ENCODE measurements at places on chromosomes 2 and 18. TPM values are rescaled to one million over a fixed set of nuclear protein-coding genes. Genes with fewer than 3 reads are reported as not detected.
A peak's percentile ranks its signal among the peaks of the same experiment; 100 is the strongest.

GRCh38 chr18:48074929-48075706 is 144.7 kb upstream of the SMAD2 start:
- no peak for DNase-seq

The LIPG gene
- 10.2 TPM for total RNA-seq

- no peak for DNase-seq
Measured at GRCh38 chr18:13222856-13223281, 4.3 kb downstream of the LDLRAD4 start.

The AQP12B gene
- not detected for total RNA-seq

GRCh38 chr2:202361108-202361507 is 15.0 kb upstream of the BMPR2 start:
- DNase-seq = no peak

DNA sequence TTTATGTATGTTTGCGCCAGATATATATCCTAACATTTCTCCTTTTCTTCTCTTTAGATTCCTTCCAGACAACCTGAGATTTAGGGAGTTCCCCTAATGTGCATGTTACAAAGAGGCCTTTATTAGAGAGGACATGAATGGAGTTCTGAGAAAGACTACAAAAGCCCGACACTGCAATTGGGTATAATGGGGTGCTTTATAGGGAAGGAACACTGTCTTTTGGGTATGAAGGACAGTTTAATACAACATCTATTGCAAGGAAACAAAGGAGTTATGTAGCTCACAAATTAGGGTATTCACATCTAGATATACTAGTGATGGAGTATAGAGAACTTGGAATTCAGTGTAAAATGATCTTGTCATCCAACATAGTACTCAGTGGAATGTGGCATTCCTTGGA is 383.8 kb downstream of the FIGN start:
- no peak for DNase-seq

DNA sequence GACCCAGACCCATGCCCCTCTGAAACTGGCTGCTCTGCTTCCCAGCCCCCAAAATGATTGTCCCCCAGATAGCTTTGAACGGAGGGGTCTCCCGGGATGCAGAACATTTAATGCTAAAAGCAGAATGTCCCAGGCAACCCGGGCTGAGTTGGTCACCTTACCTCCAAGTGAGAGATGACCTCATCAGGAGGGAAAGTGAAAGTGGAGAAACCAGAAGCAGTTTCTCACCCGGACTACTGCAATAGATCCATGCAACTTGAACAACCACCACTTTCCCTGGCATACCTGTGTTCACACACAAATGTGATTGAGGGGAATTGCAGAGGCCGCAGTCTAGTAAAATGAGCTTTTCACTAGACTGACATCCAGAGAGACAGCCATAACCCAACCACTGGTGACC is 75.3 kb upstream of the NPAS2 start:
- no peak for DNase-seq

DNA sequence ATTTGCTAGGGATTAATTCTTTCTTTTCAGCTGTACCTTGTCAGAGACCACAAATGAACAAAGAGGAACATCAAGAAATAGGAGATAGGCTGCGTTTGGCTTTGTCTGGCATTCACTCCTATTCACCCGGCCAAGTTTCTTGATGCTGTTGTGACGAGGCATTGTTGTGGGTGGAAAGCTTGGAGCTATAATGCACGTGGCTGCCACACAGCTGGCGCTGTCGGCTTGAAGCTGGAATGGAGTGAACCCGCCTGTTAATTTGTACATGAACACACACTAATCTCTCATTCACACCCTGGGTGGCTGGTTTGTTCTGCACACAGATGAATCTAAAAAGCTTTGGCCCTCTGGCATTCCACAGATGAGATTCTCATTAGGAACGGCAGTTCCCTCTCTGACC is 274.9 kb upstream of the GYPC start:
- no peak for DNase-seq

DNA sequence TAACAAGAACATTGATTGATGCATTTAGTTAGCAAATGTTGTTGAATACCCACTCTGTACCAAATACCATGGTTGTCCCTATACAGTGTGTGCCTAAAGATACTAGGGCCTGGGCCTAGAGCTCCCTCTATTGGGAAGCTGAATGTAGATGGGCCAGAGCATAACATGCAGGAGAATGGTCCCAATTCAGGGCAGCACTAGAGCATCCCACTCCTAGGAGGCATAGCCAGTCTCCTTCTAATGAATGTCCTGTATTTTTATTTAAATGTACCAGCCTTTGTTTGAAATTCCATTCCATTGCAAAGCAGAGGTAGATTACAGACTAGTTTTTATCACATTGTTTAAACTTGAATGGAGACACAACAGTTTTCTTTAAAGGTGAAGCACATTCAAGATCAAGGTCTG is 90.6 kb downstream of the FEZ2 start:
- peak; percentile 59 for DNase-seq

The TWIST2 gene
- total RNA-seq = not detected

All from glutamatergic neuron (in vitro differentiated cells).